ENCODE measurements at places on chromosomes 1 and 21.

- DNase-seq = no peak
Measured at GRCh38 chr1:232682248-232682647, 52.3 kb upstream of the SIPA1L2 start.

DNA sequence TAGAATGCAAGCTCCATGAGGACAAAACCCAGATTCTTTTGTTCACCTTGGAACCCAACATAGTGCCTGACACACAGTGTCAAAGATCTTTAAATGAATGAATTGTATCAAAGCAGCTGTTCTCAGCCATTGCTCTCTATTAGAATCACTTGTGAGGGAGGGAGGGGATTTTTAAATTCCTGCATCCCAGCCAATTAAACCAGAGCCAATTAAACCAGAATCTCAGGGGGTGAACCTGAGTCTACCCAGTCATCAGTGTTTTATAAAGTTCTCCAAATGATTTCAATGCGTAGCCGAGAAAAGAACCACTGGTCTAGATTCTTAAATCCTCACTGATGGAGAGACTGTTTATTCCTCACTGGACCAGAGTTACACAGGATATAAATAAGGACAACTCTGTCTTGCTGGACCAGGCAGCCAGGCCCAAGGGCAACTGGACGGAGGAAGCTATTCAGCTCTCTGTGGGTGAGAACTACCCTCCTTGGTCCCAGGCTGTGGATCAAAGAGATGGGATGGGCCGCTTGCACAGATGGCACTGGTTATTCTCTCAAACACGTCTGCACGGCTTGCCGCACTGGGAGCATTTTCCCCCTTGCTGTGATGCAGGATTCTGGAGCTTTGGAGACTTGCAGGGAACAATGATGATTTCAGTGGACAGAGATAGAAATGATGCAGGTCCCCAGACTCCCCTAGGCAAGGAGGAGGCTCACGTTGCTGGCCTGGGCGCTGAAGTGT lies 20.0 kb upstream of the CDCA8 start:
- no peak for DNase-seq

DNA sequence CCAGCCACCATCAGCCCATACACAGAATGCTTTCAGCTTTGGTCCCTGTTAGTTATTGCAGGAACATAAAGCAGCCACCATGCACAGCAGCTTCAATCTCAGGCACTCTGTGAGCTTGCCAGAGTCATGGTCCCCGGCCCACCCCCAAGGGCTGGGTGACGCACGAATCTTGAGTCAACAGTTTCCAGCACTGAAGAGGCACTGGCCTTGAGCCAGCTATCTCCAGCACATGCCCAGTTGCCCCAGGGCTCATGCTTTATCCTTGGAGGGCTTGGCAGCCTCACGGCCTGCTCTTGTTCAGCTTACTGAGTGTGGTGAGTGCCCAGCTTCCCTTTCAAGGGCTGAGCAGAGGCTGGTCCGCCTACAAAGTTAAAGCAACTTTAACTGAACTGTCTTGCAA lies 200.7 kb upstream of the RAB4A start:
- no peak for DNase-seq

- DNase-seq = no peak
Measured at GRCh38 chr1:159854116-159854692, 8.3 kb downstream of the VSIG8 start.

- no peak for DNase-seq
Measured at GRCh38 chr1:204746838-204747442, 61.4 kb upstream of the LRRN2 start.

GRCh38 chr1:228530086-228530758 lies 43.0 kb downstream of the RNF187 start:
- DNase-seq = no peak

GRCh38 chr1:172708452-172708851 lies 49.5 kb downstream of the FASLG start:
- no peak for DNase-seq

DNA sequence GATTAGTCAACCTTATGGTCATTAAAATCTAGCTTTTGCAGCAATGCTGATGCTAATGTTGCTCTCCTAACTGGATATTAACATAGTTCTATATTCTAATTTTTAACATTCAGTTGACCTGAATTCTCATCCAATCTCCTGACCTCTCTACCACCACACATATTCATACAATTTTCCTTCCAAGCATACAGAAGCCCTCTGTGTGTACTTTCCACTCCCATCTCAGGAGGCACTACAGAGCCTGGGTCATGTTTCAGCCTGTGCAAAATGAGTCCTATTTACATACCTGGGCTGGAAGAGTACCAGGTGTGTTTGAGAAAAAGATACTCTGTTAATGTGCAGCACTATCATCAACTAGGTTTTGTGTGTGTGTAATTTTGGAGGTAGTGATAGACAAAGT lies 486.3 kb downstream of the NEGR1 start:
- no peak for DNase-seq

GRCh38 chr1:161013131-161013487 lies 7.8 kb downstream of the F11R start:
- no peak for DNase-seq

- no peak for DNase-seq
Measured at GRCh38 chr1:52503706-52504105, 49.2 kb downstream of the TUT4 start.

All from activated CD8-positive, alpha-beta memory T cell treated with anti-CD3 and anti-CD28 coated beads for 48 hours (primary cell).